Activated T-helper 9 cell treated with anti-CD3 and anti-CD28 coated beads, Interleukin-2, amount 50 U/mL, for 16 hours (primary cell): ENCODE measurements at places on chromosomes 7 and 10.
A peak's percentile ranks its signal among the peaks of the same experiment; 100 is the strongest.

- DNase-seq = no peak
Observed at GRCh38 chr7:44454348-44454747, 36.1 kb downstream of the NUDCD3 start.

DNA sequence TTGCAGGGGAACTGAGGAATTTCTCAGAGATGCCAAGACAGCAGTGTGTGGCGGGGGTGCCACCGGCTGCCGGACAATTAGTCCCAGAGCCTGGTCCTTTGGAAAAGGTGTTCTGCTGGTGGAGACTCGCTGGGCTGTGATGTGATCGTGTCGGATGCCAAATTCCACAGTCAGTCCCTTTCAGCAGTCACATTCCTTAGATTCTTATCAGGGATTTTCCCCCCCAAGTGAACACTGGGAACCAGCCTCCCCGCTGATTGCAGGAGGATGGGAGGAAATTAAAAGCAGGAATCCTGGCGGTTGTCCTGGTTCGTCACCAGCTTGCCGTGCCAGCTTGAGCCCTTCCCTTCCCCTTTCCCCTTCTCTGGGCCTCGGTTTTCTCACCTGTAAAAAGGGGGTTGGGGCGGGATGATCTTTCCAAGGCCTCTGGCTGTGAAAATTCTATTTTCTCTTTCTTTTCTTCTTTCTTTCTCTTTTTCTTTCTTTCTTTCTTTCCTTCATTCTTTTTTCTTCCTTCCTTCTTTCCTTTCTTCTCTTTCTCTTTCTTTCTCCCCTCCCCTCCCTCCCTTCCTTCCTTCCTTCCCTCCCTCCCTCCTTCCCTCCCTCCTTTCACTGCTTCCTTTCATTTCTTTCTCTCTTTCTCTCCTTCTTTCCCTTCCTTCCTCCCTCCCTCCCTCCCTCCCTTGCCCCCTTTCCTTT lies 39.6 kb downstream of the COL26A1 start:
- no peak for DNase-seq

- DNase-seq = no peak
Observed at GRCh38 chr10:28282336-28282735, 20.5 kb downstream of the MPP7 start.

DNA sequence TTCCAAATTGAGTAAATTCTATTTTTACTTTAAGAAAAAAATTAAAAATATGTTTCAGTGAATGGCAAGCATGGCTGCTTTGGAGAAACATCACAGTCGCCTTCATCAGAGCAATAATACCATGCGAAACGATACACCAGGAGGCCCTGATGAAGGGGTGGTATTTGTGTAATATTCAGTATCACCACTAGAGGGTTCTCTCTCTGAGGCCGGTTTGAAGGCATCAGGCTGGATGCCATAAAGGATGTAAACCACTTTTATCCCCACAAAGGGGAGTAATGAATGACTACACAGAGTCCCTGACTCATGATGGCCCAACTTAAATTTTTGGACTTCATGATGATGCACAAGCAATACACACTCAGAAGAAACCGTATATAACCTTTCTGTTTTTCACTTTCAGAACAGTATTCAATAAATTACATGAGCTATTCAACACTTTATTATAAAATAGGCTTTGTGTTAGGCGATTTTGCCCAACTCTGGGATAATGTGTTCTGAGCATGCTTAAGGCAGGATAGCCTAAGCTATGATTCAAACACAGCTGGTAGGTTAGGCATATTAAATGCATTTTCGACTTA lies 95.5 kb downstream of the PPP1R17 start:
- DNase-seq = no peak

DNA sequence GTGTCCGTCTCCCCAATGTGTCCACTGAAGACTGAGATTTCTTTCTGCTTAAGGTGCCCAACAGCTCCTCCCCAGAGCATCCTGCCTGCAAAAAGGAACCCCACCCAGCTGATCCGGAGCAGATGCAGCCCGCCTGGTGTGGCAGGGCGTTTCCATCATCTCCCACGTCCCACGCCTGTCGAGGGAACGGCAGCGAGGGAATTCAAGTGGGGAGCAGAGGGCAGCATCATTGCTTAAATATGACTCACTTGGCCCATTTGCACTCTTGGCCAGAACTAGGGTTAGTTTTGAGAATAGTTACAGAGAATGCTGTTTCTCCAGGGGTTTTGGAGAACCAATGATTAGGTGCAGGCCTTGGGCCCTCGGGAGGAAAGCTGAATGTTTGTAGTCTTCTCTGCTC lies 20.8 kb downstream of the VWA2 start:
- no peak for DNase-seq

DNA sequence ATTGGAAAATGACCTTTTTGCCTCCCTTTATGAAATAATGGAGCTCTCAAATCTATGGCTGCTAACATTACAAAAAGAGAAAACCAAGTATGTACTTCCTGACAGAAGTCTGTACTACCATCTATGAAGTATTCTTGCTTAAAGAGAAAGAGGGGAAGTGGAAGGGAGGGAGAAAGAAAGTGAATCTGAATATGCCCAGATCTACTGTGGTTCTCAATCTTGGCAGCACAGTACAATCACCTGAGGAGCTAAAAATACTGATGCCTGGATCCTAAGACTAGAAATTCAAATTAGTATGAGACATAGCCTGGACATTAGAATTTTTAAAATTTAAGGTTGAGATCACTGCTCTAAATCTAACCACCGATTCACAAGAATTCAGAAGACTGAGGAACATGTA lies 85.2 kb downstream of the IGF2BP3 start:
- no peak for DNase-seq

DNA sequence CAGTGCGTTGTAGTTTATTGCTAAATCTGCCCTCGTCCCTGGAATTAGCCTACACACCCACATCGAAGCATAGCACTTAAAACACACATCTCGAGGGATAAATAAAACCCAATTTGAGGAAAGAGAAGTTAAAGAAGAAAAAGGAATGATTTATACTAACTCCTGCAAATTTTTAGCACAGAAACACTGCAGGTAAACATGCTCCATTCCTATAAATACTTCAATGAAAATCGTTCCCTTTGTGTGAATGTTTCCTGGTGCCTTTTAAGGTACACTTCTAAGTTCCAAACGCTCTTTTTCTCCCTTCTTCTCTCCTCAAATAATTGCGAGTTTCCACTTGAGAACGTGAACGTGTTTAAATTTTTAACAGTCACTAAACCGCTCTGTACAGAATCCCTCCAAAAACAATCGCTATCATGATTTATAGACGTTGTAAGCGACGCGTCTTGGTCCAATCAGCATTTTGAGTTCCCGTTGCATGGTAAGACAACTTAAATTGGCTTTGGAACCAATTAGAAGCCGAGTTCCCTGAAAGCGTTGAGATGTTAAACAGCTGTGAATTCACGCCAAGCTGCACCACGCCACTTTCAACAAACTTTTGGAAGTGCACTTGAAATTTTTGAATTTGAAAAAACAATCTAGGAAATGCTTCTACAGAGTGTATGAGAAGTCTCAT lies 12.5 kb upstream of the EBLN1 start:
- no peak for DNase-seq

GRCh38 chr7:48033922-48034321 lies 1.4 kb upstream of the C7orf57 start:
- DNase-seq = no peak

- no peak for DNase-seq
Observed at GRCh38 chr7:142927085-142927745, 6.3 kb downstream of the TRPV5 start.

DNA sequence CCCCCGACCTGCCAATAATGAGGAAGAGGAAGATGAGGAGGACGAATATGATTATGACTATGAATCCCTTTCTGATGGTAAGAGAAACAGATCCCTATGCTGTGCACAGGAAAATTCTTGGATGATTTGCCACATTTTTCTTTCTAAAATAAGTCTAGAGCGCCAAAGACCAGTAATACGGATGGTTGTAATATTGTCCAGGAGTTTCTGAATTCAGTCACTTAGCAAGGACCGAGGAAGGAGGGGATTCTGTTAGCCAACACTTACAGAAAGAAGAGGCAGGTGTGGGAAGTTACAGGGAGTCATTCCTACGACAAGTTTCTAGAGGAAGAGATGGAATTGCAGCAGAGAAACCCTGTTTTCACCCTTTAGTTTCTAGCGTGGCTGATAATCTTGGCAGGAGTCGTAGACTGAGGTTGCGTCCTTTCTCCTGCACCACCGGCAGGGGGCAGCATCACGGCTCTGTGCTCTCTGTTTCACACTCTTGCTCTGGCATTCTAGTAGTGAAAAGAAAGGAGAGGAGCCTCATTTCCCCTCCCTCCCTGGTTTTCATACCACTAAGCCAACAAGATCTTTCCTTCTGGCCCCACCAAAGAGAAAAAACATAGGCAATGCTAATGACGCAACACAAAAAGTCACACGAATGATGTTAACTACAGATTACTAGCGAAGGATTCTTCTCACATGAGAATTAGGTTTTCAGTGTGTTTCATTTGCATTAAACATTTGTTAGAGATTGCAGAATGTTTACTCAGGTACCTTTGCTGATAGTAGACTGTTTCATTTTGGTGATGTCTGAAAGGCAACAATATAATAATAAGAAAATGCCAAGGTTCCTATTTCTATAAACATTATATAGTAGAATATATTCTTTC lies 82.7 kb downstream of the NOC3L start:
- DNase-seq = peak; percentile 26

GRCh38 chr7:85829817-85830432 lies 643.1 kb upstream of the SEMA3D start:
- no peak for DNase-seq

DNA sequence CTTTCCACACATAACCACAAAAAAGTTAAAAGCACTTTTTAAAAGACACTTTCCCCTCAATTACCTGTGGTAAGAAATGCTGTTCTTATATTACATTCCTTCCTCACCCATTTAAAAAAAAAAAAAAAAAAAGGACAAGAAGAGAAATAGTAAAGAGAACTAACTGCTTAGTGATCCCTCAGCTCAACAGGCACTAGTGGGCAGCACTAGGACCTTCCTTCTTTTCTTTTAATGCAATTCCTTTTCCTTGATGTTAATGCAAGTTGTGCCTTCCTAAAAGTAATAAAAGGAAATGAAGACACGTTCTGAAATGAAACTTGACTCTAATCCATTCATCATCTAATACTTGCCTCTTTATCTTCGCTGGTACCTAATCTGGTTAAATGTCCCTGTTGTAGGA lies 189.7 kb downstream of the TCF7L2 start:
- no peak for DNase-seq

- DNase-seq = no peak
Observed at GRCh38 chr7:4216016-4216415, 466.1 kb upstream of the FOXK1 start.
